ENCODE measurements at places on chromosomes 16 and 17. TPM values are rescaled to one million over a fixed set of nuclear protein-coding genes. Genes with fewer than 3 reads are reported as not detected.

DNA sequence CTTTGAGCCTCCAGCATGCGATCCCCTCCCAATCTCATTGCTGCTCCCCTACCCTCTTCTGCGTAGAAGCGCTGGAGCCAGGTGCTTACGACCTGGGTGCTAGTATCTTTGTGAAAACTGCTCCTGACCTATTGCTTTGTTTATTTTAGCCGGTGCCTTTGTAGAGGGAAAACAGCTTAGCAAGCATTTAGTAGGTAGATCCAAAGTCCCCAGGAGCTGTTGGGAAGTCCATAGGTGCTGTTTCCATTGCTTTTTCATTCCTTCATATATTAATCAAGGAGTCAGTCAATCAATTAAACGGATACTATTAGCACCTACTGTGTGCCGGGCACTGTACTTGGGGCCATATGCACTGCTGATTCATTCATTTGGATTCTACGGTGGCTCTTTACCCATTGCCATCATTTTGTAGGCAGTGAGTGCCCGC, 497.6 kb downstream of the WWOX start:
- DNase-seq = no peak

SPAG9 gene
- total RNA-seq = 94.6 TPM

STH gene
- total RNA-seq = not detected

GRCh38 chr16:73037331-73037745, 10.6 kb downstream of the ZFHX3 start:
- no peak for DNase-seq

APOBR gene
- total RNA-seq = 25.7 TPM

GRCh38 chr16:7017006-7017662, 315.5 kb upstream of the RBFOX1 start:
- DNase-seq = no peak

- DNase-seq = no peak
Observed at GRCh38 chr17:66222798-66223350, 6.3 kb downstream of the APOH start.

DNA sequence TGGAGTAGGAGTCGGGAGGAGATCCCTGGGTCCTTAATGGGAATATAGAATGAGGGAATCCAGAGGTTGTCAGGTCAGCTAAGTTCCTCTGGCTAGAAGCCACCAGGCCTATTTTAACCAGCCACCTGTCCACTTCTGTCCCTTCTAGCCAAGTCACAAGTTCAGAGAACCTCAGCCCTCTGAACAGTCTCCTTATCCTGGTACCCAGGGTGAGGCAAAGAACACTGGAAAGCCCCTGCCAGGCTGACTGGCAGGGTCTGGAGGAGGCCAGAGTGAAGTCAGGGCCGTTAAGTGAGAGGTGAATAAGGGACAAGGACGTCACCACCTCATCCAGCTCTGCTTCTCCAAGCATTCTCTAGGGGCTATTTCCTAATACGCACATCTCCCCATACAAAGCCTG, 2.7 kb downstream of the CTDNEP1 start:
- no peak for DNase-seq

GRCh38 chr16:72371307-72372086, 199.5 kb upstream of the PMFBP1 start:
- no peak for DNase-seq

HIC1 gene
- 18.8 TPM for total RNA-seq

- no peak for DNase-seq
Observed at GRCh38 chr16:48918520-48919258, 308.7 kb upstream of the N4BP1 start.

RSL1D1 gene
- 105 TPM for total RNA-seq
